Stimulated activated CD8-positive, alpha-beta memory T cell treated with anti-CD3 and anti-CD28 coated beads, Interleukin-7, amount 100 ng/mL, for 1 hour (primary cell): ENCODE measurements at places on chromosomes 2 and 18.

DNA sequence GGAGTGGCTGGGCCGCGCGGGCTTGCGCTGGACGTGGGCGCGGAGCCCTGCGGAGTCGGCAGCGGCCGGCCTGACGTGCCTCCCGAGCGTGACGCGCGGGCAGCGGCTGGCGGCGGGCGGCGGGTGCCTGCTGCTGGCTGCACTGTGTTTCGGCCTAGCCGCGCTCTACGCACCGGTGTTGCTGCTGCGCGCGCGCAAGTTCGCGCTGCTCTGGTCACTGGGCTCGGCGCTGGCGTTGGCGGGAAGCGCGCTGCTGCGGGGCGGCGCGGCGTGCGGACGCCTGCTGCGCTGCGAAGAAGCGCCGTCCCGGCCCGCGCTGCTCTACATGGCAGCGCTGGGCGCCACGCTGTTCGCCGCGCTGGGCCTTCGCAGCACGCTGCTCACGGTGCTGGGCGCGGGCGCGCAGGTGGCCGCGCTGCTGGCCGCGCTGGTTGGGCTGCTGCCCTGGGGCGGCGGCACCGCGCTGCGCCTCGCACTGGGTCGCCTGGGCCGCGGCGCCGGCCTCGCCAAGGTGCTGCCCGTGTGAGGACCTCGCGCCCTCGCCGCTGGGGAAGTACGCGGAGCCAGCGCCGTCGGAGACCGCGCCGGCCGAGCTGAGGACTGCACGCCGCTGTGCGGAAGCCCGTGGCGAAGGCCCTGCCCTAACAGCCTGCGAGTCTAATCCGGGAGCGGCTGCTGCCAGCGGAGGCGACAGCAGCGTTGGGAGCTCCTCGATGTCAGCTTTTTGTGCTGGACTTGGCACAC lies 526 bp downstream of the SFT2D3 start:
- DNase-seq: peak; percentile 62

DNA sequence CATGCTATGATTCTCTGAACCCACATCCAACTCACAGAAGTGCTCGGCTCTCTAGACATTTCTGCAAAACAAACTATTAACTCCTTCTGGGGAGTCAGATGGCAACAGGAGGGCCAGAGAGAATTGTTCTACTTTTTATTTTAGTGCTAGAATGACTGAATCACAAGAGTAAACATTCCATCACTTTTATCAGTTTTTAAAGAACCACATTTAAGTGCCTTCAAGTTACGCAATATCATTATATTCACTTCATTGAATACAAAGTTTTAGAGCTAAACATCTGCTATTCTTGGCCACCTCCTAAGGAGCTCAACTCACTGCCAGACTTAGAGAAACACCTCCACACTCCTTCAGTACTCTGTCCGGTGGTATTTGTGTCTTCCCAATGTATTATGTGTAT lies 22.4 kb downstream of the B4GALT6 start:
- no peak for DNase-seq

DNA sequence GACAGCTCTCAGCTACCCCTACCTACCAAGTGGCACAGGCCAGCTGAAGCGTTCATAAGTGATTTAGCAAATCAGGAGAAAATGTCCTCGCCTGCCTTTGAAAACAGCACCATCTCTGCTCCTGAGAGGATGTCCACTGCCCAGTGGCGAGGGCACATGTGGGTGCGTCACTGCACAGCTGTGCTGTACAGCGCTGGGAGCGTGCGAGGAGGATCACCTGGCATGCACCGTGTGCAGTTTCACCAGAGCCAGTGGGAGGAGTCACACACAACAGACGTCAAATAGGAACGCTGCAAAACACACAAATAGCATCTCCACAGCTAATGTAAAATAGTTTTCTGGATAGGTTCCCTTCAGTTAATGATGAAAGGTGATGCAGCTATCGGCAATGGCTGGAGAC lies 154.1 kb downstream of the HDAC4 start:
- DNase-seq: no peak

- no peak for DNase-seq
These were observed 33.0 kb downstream of the VAPA start for GRCh38 chr18:9946831-9947230.

DNA sequence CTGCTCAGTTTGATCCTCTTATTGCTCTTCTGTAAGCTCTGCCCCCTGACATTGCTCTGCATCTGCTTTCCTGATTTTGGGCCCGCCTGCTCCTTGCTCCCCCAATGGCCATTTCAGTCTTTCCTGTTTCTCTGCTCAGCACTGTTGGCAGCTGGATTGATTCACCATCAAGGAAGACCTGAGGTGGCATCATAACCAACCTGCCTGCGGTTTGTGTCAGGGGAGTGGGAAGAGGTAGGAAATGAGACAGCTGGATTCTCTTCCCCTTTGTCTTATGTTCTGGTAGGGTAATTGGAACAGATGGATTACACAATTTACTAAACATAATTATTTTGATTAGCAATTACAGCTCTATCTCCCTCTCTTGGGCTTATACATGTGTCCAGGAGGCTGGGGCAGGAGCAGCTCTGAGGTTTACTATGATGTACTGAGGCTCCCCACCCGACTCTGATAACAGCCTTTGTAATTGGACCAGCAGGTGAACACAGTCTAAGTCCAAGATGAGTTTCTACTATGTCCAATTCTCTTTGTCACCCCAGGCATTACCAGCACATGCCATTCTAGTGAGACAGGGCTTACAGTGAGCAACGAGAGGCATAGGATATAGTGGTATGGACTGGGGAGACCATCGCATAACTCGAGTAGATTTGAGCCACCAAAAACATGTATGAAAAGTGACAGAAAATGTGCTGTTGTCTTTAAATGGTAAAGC lies 151.8 kb upstream of the MMADHC start:
- DNase-seq: no peak

GRCh38 chr2:74702001-74702715 lies 48.1 kb downstream of the SEMA4F start:
- no peak for DNase-seq

DNA sequence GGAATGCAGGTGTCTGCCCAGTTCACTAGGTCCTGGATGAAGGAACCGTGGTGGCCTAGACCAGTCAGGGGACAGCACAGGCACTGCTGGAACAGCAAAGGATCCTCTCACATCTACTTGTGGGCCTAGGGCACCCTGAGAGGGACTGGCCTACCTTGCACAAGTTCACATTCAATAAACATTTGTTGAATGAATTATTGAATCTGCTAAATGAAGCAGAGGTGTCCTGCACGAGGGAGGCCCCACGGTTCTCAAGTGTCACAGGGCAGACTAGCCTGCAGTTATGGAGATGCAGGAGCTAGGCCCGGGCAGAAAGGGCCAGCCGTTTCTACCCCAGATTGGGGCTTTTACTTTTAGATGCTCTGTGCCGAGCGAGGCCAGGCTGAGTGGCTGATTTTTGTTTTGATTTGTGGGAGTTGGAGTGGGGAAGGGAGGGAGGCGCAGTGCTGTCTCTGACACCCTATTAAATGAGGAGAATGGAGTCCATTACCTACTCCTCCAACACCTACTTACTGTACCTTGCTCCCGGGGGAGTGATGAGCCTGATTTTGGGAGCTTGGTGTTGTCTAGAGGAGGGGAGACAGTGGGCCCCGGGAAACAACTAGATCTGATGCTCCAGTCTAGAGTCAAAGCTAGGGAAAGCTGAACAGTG lies 18.4 kb downstream of the SH2D6 start:
- DNase-seq: no peak

DNA sequence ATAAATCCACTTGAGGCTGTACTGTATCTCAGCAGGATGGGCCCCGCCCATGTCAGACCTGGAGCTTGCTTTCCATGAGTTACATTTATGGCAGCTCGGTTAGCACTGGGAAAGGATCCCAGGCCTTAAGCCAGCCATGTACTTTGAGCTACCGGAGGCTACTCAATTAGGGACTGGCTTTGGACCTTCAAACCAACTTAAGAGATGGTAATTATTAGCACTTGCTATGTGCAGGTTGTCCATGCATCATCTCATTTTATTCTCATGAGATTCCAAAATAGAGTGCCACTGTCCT lies 64.4 kb downstream of the ACTR2 start:
- DNase-seq: no peak

DNA sequence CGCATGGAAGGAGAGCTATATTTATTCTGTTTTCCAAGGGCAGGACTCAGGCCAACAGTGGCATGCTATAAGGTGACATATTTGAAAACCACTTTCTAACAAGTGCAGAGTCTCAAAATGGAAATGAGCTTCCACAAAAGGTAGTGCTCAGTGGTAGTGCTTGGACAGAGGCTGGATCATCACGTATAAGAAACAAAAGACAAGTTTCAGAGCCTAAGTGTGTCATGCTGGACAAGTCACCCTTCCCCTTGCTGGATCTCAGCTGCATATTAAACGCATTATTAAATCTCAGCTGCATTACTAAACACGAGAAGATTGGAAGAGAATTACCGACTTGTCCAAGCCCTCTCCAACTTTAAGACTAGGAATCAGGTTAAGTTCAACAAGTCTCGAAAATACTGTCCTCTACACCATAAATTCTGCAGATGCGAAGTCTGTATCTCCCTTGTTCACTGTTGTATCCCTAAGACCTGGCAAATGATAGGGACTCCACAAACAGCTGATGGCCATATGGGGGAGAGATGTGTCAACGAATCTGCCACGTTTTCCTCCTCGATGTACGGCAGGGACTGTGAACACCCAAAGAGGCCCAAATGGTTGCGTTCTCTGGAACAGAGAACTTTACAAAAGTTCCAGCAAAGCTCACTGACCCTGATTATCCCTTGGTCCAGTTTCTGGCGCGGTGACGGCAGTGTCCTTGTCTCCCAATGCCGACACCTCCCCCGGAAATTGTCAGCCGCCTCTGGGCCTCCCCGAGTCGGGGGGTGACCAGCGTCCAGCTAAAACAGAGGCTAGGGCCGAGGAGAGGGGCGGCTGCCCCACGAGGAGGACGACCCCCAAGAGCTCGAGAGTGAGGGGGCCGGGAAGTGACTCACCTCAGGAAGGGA lies 611 bp downstream of the NOL10 start:
- no peak for DNase-seq

GRCh38 chr18:8844721-8845148 lies 139.4 kb downstream of the MTCL1 start:
- DNase-seq: no peak

GRCh38 chr2:181106789-181107627 lies 126.6 kb downstream of the UBE2E3 start:
- no peak for DNase-seq

DNA sequence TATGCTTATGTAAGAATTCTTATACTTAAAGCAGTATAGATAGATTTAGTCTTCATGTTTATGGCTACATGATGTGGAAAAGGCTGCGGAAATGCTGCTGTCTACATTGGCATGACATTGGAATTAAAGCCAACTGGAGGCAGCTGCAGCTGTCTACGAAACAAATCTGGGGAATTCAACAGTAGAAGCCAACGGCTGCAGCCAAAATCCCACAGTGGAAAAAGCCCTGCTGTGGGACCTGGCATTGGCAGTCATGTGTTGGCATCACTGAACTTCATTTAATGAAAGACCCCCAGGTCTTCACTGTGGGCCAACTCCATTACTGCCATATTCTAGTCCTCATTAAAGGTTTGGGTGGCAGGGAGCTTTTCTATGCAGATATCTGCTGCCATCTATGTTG lies 223.6 kb downstream of the SLC8A1 start:
- no peak for DNase-seq

DNA sequence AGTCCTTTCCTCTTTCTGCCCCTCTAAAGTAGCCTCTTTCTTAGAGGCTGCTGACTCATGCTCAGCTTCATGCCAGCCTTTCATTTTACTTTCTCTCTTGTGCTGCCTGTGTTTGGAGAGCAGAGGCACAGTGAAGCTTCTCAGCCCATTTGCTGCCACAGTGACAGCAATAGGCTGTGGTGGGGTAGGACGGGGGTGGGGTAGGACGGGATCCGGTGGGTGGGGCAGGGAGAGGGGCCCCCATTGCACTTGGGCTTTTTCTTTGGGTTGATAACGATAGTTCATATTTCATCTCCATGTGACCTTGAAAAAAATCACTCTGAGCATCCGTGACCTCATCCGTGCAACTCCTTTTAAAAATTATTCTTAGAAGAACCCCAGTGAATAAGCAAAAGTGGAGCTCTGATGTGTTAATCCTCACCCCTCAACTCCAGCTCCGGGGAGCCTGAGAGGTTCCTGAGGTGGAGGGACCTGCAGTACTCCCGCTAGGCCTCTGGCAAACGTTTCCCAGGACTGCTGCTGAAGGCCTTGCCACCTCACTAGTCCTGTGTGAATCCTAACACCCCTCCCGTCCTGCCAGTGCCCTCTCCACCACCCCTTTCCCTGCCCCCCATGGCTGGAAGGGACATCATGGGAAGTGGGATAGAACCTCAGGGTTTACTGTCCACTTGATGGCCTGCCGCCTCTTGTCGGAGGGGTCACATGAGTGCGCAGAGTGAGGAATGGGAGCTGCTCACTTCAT lies 70.8 kb downstream of the INPP4A start:
- DNase-seq: no peak

GRCh38 chr2:218422403-218423086 lies 3.6 kb downstream of the VIL1 start:
- no peak for DNase-seq

DNA sequence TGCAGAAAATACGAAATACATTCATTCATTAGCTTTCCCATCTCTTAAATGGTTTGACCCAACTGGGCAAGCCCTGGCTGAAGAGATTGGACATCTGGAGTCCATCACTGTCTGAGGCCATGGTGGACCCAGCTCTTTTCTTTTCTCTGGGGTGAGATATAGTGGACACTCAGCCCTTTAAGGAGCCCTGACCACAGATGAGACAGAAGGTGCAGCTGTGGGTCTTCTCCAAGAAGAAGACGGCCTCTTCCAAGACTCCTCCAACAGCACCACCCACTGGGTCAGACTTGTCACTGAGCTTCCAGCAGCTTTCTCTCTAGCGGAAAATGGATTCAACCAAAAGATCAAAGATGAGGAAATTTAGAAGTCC lies 27.2 kb downstream of the TWIST2 start:
- DNase-seq: no peak

GRCh38 chr2:238894226-238894949 lies 46.5 kb downstream of the TWIST2 start:
- DNase-seq: no peak

DNA sequence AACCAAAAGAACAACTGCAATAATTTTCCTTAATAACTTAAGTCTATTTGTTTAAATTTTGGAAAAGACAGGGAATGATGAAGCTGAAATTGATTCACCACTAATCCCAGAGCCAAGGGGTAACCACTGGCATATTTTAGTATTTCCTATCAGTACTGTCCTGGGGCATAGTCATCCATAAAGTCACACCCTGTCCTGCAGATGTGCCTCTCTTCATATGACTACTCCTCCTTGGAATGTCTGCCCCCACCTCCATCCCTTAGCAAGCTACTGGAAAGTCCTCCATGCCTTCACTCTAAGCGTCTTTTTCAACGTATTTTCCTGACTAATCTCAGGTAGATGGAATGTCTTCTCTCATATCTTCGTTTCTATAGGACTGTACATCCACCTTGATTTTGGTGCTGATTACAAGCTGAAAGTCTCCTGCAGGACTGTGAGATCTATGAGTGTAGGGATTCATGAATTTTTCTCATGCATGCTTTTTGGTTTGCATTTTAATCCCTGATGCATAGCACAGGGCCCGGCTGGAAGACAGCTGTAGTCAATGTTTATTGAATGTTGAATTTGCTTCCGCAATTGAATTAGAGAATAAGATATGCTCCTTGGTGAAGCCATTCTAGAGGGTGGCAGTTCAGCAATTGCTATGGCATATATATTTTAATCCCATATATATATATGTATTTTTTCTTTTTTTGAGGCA lies 85.6 kb downstream of the MOGAT1 start:
- no peak for DNase-seq

- no peak for DNase-seq
These were observed 10.9 kb upstream of the MYOM1 start for GRCh38 chr18:3230401-3231334.
